ENCODE measurements at places on chromosomes 1 and 21. TPM values are rescaled to one million over a fixed set of nuclear protein-coding genes. Genes with fewer than 3 reads are reported as not detected.

COL6A2 gene
- total RNA-seq, result 8.4 TPM

ZBTB40 gene
- 11.5 TPM for total RNA-seq

OR2L5 gene
- not detected for total RNA-seq

SYNC gene
- not detected for total RNA-seq

TSPAN1 gene
- total RNA-seq, result not detected

PLXNA2 gene
- 0.26 TPM for total RNA-seq

HMGN1 gene
- total RNA-seq, result 529 TPM

PLPPR4 gene
- not detected for total RNA-seq

VCAM1 gene
- not detected for total RNA-seq

DCST1 gene
- not detected for total RNA-seq

STXBP3 gene
- 30.3 TPM for total RNA-seq

GRCh38 chr1:232511172-232511571 lies 118.8 kb downstream of the SIPA1L2 start:
- no peak for DNase-seq

- DNase-seq, result peak; percentile 84
Observed at GRCh38 chr1:9728451-9729295, 77.1 kb downstream of the PIK3CD start.

DNA sequence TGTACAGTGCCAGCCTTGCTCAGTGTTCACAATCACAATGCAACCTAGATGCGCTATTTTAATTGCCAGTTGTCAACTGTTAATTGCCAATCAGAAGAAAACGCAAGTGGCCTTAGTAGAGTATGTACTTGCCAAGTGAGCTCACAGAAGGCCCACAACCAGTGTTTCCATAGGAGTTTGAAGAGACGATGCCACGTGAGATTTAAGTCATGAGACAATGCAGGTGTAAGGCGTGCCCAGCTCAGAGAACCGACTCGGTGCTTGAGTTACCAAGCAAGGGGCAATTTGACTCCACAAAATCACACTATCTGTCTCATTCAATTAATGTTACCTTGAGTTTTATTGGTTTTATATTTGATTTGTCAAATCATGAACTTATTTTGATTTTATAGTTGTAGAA lies 65.6 kb downstream of the TEX35 start:
- DNase-seq, result no peak

- no peak for DNase-seq
Observed at GRCh38 chr1:200233393-200233792, 176.4 kb downstream of the ZNF281 start.

GRCh38 chr21:29499734-29500343 lies 201.1 kb downstream of the BACH1 start:
- DNase-seq, result peak; percentile 8

GRCh38 chr1:9426291-9426711 lies 113.0 kb upstream of the SLC25A33 start:
- DNase-seq, result peak; percentile 94

DNA sequence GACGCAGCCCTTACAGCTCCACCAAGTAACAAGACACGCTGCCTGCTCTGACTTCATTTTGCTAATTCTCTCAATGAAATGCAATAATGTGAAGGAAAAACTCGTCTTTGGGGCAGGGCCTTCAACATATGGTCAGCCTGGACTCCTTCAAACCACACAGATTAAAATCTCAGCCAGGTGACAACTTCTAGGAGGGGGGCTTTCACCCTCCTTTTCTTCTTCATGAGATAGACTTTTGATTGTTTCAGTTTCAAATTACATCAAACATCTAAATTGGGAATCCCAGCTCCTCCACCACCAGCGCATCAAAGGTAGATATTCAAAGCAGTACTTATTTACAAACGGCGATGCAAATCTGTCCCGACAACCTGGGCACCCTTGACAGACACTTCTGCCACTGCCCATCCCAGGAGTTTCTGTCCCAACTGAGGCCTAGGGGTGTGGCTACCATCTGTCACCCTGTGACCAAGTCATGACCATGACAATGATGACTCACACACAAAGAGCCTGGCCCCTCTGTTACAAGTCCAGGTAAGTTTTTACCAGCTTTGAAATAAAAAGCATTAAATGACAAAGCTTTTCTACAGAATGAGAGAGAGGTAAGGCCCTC lies 29.7 kb downstream of the SSBP3 start:
- peak; percentile 74 for DNase-seq

- DNase-seq, result peak; percentile 26
Observed at GRCh38 chr1:43947061-43947873, 517 bp downstream of the IPO13 start.

GRCh38 chr1:178706432-178706831 lies 18.6 kb upstream of the RALGPS2 start:
- DNase-seq, result no peak

GRCh38 chr1:211704543-211704942 lies 29.1 kb upstream of the NEK2 start:
- no peak for DNase-seq

DNA sequence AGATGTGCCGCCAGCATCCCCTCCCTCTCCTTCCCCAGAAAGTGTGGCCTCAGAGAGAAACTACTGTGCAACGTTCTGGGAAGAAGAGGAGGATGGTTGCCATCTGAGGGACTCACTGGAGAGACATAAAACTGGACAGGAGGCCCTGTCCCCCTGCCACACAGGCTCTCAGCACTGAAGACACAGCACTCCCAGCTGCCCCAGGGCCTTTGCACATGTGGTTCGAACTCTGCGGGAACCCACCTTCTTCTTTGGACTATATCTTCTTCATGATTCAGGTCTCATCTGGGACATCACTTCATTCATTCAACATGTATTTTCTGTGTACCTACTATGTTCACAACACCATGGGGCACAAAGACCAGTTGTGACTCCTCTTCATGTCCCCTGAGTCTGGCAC lies 17.4 kb downstream of the IGSF21 start:
- DNase-seq, result no peak

Measured in activated naive CD4-positive, alpha-beta T cell treated with anti-CD3 and anti-CD28 coated beads for 36 hours (primary cell).